CD4-positive, alpha-beta T cell treated with Interferon alpha-2 for 1 hour (primary cell): ENCODE measurements at places on chromosomes 3 and 15.

DNA sequence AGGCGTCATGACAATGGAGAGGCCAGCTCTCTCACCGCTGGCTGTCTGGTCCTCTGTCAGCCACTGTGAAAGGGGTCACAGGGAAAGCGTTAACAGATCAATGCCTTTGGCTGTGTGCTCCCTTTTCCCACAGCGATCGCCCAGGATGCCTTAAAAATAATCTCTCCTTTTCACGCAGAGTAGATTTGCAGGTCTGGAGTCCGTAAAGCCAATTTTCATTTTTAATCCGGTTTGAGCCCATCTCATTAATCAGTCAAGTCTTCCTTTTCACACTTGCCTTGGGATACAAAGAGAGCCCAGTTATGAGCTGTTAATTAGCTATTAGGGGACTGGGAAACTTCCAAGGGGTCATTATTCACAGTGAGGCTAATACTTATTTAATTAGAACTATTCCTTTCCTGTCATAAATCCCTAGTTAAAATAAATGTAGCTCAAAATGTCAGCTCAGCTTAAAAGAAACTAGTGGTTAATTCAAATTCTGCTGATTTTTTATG, 104.3 kb upstream of the RASGRP1 start:
- DNase-seq, result no peak

DNA sequence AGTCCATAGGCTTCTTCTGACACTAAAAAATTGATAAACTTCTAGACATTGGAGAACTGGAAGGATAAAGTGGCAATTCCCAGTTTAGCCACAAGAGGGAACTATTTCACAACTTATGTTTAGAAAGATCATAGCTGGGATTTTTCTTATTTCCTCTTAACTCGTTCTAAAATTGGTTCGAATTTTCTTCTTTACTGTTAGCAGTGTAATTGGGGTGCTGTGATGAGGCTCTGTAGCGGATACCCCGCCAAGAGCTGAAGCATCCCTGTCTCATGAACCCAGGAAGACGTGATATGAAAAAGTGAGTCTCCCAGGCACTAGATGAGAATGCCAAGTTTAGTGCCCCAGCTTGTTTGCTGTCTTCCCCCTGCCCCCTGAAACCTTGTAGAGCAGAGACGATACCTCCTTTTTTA, 85.1 kb downstream of the PDCD6IP start:
- peak; percentile 49 for DNase-seq

DNA sequence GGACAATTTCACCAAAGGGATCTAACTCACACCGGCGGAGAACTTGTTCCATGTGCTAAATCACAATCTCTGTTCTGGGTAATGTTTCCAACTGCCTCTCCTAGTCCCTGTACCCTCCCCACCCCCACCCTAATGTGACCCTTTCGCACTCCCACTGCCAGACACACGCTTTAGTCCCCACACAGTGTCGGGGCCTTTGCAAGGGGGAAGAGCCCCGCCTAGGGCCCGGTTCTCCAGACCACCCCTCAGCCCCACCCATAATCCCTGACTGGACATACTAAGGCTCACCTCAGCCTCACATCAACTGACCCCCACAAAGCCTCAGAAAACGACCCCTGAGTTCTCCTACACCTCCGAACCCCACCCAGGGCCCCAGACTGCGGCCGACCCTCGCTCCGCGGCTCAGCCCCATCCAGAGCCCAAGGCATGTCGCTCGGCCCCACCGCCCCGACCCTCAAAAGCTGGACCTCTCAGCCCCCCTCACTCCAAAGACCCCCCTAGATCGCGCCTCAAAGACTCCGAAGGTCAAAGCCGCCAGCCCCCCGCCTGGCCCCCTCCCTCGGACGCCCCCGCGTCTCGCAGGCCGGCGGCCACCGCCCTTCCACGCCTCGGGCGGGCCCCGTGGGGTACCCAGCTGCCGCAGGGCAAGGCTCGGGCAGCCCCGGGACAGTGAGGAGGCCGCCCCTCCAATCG, 72.0 kb upstream of the MAP4 start:
- DNase-seq, result no peak

GRCh38 chr3:107861422-107861821, 229.4 kb downstream of the CD47 start:
- no peak for DNase-seq
